Stimulated activated naive CD4-positive, alpha-beta T cell treated with Interleukin-2 at 50 U/mL for 16 hours (primary cell): ENCODE measurements at places on chromosomes 1 and 21.

- no peak for DNase-seq
These were observed 30.3 kb upstream of the H6PD start for GRCh38 chr1:9204156-9204720.

DNA sequence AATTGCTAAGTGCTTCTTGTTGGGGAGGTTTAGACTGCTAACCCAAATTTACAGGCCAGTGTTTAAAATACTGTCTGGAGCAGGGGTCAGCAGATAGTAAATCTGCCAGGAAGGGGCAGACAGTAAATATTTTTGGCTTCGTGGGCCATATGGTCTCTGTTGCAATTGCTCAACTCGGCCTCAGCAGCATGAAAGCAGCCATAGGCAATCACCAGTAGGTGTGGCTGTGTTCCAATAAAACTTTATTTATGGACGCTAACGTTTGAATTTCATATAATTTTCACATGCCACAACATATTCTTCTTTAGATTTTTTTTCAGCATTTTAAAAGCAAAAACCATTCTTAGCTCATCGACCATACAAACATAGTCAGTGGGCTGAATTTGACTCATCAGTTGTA is 172.7 kb downstream of the BRINP2 start:
- no peak for DNase-seq

- DNase-seq = peak; percentile 38
These were observed 831 bp upstream of the FOXD2 start for GRCh38 chr1:47436979-47437446.

GRCh38 chr1:234938924-234939323 is 189.7 kb downstream of the TOMM20 start:
- DNase-seq = no peak

DNA sequence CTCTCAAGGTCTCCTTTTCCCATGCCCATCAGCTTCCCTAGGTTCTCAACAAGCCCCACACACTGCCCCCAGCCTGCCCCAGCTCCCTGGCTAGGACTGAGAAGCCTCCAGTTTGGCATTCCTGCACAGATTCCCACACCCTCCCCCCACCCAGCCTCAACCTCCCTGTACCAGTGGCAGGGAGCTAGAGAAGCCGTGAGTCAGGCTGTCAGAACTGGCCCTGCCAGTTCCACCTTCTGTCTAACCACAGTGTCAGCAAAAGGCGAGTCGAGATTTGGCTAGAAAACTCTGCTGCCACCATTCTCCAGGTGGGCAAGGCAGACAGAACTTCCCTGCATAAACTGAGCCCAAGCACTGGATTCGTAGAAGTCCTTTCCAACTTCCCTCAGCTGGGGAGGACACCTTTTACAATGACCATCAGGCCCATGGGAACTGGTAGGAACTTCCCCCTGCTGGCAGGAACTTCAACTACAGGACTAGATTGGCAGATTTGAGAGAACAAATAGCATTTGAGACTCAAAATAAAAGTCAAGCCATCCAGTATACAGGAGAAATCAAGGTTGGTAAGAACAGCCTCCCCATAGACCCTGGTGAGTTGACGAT is 31.0 kb downstream of the TNNT2 start:
- no peak for DNase-seq

GRCh38 chr1:240312872-240313271 is 221.2 kb downstream of the FMN2 start:
- no peak for DNase-seq

GRCh38 chr1:11957897-11958296 is 22.3 kb upstream of the MFN2 start:
- no peak for DNase-seq
